ENCODE measurements at places on chromosomes 4 and X. TPM values are rescaled to one million over a fixed set of nuclear protein-coding genes. Genes with fewer than 3 reads are reported as not detected.

- DNase-seq: no peak
Measured at GRCh38 chr4:81667539-81667938, 195.8 kb upstream of the RASGEF1B start.

GRCh38 chr4:53371049-53371448 lies 5.2 kb upstream of the SCFD2 start:
- DNase-seq: no peak

DNA sequence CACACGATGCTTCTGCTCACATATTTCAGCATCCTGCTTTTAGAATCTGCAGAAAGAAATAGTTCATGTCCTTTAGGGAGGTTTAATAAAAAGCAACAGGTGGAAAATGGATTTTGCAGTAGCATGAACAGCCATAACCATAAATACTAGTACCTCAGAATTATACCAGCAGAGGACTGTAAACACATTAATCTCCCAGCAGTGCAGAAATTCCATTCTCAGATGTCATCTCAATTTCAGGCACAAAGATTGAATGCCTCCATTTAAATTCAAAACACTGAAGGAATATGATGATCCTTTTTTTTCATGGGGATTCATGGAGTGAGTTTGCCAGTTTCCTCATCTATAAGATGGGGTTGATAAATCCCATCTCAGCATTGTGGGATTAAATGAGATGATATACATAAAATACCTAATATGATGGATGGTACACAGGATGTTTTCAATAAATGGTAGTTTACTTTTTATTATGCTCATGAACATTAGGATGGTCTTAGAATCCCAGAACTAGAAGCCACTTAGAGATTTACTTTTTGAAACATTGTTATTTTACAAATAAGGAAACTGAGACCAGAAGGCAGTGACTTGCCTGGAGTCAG lies 566 bp upstream of the LIMCH1 start:
- DNase-seq: no peak

- DNase-seq: no peak
Measured at GRCh38 chr4:80197601-80198440, 518 bp downstream of the PRDM8 start.

DNA sequence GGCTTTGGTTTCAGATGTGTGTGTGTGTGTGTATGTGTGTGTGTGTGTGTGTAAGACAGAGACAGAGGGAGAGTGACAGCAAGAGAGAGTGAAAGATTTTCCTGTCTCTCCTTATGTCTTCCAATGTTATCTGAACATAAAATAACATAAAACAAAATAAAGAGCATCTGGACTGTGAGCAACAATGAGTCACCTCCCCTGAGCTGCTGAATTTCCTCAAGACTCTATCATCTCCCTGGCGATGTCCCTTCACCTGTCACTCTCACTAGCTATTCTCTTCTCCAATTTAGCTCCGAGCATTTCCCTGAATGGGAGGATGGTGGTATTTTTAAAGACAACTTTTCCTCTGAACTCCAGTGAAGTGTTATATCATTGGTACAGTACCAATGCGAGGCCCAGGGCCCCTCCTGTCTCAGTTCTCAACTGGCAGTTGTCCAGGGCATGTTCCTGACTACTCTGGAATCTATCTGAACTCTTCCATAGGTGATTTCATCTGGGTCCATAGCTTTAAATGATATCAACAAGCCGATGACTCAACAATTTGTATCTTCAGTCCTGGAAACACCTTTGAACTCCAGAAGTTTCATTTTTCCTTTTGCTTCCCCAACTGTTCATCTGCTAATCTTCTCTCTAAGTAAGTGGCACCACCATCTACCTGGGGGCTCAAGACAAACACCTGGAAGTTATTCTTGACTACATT lies 195.0 kb upstream of the CLNK start:
- DNase-seq: no peak

- no peak for DNase-seq
Measured at GRCh38 chr4:16250661-16251365, 24.5 kb upstream of the TAPT1 start.

GRCh38 chr4:4247696-4248028 lies 361 bp downstream of the TMEM128 start:
- DNase-seq: no peak

GRCh38 chr4:152245680-152246079 lies 290.2 kb downstream of the FBXW7 start:
- DNase-seq: no peak

GRCh38 chr4:108453366-108453765 lies 167.0 kb upstream of the RPL34 start:
- DNase-seq: no peak

DNA sequence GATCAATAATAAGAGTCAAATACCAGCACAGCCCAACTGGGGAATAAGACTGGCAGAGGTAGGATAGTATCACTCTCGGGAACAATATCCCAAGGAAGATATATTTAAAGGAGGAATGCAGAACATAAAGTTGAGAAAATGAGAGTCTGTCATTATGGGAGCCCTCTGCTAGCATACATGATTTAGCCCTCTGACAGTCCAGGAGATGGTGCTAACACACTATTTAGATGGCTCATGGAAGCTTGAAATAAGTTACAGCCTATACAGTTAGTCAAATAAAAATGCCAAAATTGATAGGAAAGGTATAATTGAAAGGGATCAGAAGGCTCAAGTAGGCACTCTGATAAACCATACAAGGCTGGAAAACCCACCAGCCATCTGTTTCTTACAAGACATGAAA lies 201.0 kb upstream of the NEIL3 start:
- DNase-seq: no peak

GRCh38 chr4:150581641-150582051 lies 305 bp upstream of the MAB21L2 start:
- no peak for DNase-seq

GRCh38 chrX:151359931-151360871 lies 36.8 kb upstream of the VMA21 start:
- peak; percentile 51 for DNase-seq

DNA sequence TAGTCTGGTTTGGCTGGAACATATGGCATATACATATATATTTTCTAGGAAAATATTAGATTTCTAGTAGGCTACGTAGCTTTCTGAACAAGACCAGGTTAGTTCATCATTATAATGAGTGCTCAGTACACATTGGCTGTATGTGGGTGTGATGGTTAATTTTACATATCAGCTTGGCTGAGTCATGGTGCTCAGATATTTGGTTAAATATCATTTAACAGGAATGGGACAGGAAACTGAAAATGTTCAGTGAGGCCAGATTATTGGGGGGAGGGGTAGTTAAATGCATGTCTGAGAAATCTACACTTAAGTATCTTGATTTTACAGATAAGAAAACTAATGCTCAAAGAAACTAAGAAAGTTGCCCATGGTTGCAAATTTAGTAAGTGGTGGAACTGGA lies 160.1 kb downstream of the RBMX2 start:
- no peak for DNase-seq

GRCh38 chr4:113908829-113909228 lies 70.6 kb downstream of the ARSJ start:
- DNase-seq: no peak

DNA sequence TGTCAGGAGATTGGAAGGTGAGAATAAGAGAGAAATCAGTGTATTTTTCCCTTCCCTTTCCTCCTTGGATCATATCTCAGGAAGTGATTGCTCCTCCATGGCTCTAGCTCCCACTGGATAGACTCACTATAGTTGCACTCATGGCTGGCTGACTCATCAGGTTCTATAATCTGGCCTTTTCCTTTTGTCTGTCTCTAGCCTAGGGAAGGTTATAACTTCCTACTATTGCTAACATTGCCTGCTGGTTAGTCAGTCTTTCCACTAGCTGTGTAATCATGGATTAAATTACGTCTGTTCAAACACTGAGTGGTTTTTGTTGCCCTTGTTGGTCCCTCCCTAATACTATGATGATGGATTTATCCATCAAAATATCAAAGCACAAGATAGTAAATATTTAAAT lies 195.5 kb upstream of the VEGFC start:
- DNase-seq: peak; percentile 36

- no peak for DNase-seq
Measured at GRCh38 chr4:102533904-102534303, 32.7 kb downstream of the NFKB1 start.

GRCh38 chr4:77845400-77845799 lies 17.2 kb upstream of the MRPL1 start:
- DNase-seq: no peak

The CHIC1 gene
- total RNA-seq: 8.5 TPM

The FAM13A gene
- total RNA-seq: 13.5 TPM

The IL3RA gene
- not detected for total RNA-seq

The IL13RA2 gene
- total RNA-seq: not detected

The NLGN4X gene
- total RNA-seq: not detected

The ENAM gene
- 0.26 TPM for total RNA-seq

The LYAR gene
- 19.1 TPM for total RNA-seq

All from Calu3 (cell line).